ENCODE measurements at places on chromosomes 2 and 18.

- DNase-seq = no peak
Measured at GRCh38 chr2:145511946-145512345, 992.0 kb upstream of the ZEB2 start.

DNA sequence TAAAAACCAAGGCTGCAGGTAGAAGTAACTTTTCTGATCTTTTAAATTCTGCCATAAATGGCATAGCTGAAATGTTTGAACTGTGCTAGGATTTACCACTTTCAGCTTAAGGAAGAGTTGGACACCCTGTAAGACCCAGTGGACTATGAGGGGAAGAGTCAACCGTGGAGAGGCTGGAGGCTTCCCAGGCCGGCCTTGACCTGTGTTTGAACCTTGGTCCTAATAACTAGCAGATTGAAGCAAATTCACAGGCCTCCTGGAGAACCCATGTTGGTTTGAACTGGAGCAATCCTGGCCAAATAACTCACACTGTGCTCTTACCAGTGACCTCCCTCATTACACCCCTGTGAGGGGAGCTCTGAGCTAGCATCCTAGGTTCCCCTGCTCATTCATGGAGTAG is 87.2 kb upstream of the ALPP start:
- DNase-seq = no peak

DNA sequence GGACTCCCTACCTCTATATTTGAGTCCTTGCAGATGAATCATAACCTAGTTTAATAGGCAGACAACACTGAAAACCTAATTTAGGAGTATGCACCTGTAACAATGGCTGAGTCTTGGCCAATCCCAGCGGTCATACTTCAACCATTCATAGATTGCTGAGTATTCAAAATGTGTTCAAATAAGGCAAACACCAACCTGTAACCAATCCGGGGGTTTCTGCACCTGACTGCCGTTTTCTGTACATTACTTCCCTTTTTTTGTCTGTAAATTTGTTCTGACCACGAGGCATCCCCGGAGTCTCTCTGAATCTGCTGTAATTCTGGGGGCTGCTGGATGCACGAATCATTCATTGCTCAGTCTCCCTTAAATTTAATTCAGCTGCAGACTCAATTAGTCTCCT is 338.6 kb downstream of the STK39 start:
- DNase-seq = no peak

DNA sequence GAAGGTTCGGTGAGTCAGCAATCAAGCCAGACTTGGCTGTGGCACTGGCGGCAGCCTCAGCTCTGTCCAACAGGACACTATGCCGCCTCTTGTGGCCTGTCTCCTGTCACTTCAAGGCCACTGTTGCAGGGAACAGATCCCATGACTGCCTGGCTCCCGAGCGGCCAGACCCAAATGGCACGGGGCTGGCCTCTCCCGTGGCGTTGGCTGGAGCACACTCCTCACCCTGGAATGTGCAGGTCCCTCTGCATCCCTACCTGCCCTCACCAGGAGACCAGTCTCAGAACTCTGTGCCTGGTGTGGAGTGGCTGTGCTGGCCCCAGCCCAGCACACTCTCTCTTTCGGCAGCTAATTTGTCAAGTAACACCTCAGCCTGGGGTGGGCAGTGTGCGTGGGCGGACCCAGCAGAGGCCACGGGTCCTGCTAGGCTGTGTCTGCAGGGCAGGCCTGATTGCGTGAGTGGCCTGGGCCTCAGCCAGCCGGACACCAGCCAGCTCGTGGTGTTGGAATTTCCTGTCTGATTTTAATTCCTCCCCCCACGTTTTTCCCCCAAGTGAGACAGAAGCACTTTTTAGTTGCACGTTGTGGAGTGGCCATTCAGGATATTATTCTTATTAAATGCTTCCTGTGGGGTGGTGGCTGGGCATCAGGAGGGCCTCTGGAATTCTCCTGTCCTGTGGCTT is 179.3 kb downstream of the GLI2 start:
- peak; percentile 70 for DNase-seq

DNA sequence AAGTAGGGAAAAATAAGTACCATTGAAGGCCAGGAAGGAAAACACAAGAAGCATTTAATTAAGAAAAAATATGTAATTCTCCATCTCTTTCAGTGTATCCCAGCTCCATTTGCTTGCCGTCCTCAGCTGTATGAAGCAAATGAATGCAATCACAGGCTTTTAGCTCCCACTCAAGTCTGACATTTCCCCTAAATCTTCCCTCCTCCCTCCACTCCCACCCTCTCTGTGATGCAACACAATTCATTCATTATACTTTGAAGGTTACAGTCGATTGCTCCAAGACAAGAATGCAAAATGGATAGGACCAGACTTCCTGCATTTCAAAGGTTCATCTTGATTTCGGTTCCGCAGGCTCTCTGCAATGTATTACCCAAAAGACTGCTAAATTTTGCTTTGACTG is 172.7 kb upstream of the SERPINE2 start:
- DNase-seq = no peak

DNA sequence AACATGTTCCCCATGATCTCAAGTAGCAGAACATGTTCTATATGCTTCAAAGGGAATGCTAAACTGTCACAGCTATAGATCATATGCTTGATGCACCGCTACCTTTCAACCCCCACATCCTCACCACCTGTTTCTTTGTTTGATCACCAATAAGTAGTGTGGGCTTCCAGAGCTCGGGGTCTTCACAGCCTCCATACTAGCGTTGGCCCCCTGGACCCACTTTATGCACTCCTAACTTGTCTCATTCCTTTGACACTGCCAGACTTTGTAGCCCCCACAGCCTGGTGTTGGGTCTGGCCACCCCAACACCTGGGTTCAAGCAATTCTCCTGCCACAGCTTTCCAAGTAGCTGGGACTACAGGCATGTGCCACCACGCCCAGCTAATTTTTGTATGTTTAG is 11.6 kb upstream of the RBM44 start:
- DNase-seq = no peak

- DNase-seq = no peak
Measured at GRCh38 chr2:236887953-236888793, 197.5 kb upstream of the COPS8 start.

DNA sequence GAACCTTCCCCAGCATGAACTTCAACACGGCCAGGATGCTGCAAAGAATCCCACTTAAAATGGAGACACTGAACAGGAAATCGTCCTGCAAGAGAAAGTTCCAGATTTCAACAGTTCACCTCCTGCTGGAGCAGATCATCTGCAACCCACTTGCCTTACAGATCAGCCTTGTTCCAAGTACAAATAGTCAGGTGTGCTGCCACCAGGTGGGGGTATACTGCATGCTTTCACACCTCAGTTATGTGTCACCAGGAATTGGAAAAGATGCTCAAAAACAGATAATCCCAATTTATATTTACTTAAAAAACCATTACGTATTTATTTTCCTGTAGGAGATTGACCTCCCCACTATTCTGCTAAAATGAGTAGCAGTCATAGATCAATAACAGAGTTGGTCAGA is 212.3 kb downstream of the MGAT5 start:
- no peak for DNase-seq

DNA sequence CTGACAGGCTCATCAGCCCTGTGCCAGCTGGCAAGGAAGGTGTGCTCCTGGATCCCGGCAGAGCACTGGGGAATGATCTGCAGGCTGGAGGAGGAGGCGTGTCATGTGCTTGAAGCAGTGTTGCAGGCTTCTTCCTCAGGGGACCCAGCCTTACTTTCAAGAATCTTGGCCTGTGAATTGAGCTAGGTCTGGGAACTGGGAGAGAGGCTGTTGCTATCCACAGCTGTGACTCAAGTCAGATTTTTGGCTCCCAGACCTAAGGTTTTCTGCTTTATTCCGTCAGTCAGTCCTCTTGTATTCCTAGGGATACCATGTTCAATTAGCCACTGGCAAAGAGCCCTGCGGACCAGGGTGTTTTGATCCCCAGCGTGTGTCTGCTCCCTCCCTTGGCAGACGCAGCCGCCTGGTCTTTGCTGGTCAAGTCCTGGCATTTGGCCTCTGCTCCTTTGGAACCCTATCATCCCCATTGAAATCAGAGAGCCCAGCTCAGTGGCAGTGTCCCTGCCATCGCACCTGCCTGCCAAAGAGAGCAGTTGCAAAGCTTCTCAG is 32.4 kb downstream of the ASB1 start:
- peak; percentile 65 for DNase-seq

GRCh38 chr2:21277068-21278056 is 153.6 kb downstream of the TDRD15 start:
- no peak for DNase-seq

DNA sequence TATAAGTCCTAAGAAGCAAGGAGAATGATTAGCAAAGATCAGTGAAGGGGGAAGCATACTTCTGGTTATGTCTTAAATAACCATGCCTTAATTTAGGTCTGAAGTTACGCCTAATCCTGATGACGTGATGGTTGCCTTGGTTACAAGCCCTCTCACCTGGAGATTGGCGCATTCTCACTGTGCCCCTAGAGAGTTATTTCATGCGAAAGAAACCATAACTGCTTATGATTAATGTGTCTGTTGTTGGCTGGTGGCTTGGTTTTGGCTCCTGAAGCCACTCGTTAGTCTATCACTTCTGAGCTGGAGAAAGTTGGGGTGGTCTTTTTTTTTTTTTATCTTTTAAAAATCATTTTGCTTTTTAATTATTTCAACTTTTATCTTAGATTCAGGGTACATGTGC is 47.0 kb downstream of the TNFRSF11A start:
- DNase-seq = no peak

DNA sequence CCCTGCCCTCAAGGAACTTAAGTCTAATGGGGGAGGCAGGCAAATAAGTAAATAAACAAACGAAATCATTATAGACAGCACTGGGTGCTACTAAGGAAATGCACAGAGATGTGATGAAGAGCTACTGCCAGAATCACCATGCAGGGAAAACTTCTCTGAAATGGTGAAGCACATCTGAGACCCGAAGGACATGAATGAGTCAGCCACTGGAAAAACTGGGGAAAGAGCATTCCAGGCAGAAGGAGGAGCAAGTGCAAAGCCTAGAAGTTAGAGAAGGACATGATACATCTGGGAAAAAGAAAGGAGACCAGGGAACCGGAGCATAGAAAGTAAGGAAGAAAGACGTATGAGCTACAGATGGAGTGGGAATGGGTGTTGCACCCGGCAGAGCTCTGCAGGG is 56.8 kb downstream of the TGFA start:
- no peak for DNase-seq

DNA sequence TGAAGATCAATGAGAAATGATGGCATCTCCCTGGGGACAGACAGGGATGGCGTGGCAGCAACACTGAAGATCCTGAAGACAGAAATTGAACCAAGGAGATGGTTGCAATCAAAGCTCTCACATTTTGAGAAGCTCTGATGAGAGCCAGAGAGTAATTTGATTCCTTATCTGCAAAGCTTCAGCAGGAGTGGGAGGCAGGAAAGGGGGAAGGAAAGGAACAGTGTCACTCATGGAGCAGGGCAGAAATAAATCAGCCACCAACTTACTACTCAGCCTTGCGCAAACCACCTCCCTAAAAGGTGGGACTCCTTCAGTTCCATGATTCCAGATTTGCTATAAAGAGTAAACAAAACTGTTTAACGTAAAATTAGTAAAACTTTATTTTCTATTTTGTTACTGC is 119.2 kb downstream of the CACNB4 start:
- DNase-seq = no peak

GRCh38 chr18:12726774-12727550 is 24.1 kb downstream of the PSMG2 start:
- DNase-seq = no peak

DNA sequence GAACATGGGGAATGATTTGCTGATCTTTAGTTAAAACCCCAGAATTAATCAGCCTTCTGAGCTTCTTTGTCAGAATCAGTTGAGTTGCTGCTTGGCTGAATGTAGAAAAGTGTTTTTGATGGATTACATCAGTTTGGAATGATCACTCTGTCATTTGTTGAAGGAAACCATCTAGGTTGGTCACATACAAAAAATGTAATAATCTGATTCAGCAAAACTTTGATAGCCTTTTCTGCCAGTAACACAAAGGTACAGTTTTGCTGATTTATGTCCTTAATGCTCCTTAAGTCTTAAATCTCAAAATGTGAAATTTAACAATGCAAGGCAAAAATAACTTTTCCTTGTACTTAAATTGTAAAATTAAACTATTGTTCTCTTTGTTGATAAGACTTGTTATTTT is 74.3 kb downstream of the GALNT13 start:
- no peak for DNase-seq

DNA sequence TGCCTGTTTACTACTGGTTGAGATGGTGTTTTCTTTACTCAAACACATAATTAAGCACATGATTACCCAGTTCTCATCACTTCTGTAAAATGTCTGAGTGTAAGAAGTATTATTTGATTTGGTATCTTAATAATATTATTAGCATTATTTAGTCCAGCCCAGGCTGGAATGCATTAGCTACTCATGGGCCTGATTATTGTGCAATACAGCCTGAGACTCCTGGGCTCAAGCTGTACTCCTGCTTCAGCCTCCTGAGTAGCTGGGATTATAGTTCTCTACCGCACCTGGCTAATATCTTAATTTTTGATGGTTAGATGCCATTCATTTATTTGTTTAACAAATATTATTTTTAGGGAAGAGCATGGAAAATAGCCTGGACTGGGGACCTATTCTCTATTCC is 197.6 kb upstream of the MC4R start:
- DNase-seq = no peak

DNA sequence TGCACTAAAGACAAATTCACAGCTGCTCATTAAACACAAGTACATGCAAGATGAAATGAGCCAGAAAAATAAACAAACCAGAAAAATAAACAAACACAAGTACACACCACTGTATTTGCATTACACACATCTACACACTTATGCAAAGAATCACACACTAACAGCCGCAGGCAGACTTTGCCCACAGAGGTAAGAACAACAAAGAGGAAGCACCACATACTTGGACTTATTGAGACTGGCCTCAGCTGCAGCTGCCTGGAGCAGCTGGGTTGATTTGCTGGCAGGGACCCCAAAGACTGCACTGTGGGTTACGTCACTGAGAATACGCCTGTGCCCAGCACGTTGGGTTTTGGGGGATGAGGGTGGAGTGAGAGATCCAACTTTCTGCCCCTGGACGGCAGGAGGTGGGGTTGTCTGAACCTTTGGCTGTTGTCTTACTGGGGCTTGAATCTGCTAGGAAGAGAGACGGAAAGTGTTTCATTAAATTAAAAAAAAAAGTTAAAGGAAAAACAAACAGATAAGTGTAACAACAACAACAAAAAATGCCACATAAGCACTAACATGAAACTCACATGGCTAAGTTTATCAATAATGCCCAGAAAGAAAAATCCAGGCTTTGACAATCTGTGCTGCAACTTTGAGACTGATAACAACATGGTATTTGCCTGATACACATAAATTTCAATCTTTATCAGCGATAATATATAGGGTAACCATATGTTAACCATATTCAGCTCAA is 71.9 kb upstream of the NFU1 start:
- no peak for DNase-seq

DNA sequence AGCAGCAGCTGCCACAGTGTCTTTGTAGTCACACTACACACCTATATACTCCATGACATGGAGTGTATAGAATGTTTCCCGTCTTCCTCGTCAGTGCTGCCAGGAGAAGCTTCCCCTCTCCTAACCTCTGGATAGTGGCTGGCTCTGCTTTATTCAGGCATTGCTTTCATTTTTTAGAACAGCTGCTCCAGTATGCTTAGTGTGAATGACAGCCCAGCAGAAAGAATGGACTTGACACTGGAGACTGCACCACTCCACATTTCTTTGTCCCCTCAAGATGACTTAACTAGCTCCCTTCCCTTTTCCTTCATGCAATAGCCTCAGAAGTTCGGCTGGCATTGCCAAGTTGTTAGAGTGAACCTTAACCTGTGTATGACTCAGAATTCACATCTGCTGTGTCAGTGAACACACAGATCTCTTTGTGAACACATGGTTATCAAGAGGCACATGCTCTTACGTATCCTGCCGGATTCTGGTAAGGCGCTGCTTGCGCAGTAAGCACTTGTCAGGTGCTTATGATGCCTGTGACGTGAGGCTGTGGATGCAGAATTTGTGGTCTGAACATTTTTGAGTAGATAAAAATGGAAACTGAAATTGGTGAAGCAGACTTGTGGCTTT is 73.9 kb downstream of the NEDD4L start:
- DNase-seq = no peak

Measured in GM04503 (cell line).